ENCODE measurements at places on chromosomes 7 and 10. TPM values are rescaled to one million over a fixed set of nuclear protein-coding genes. Genes with fewer than 3 reads are reported as not detected.

SPDYE16 gene
- 0.20 TPM for total RNA-seq

FAM149B1 gene
- 31.3 TPM for total RNA-seq

RPA3 gene
- 20.7 TPM for total RNA-seq

PNLIPRP1 gene
- total RNA-seq = not detected

SEMA3C gene
- total RNA-seq = 91.3 TPM

ECHDC3 gene
- total RNA-seq = 11.8 TPM

ZNF722 gene
- total RNA-seq = not detected

FKBP14 gene
- total RNA-seq = 6.8 TPM

- DNase-seq = no peak
Observed at GRCh38 chr7:4245866-4246470, 436.1 kb upstream of the FOXK1 start.

- DNase-seq = no peak
Observed at GRCh38 chr7:147869456-147869855, 721.1 kb upstream of the C7orf33 start.

DNA sequence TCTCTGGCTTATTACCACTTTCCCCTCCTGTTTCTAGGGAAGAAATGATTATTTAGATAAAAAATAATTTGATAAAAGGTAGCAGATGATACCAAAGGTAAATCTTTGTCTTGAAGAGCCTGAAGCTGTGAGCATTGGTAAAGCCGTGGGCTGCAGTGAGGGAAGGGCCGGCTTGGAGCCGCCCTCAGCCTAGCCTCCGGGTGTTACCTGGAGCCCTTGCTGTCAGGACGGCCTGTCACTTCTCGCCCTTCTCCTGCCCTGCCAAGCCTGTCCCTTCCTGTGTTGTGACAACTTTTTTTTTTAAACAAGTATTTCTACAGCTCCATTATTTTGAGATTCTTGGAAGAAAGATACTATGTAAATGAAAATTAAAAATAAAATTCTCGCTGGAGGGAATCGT, 7.0 kb downstream of the CUX1 start:
- no peak for DNase-seq

- DNase-seq = peak; percentile 34
Observed at GRCh38 chr7:41886901-41887311, 184.0 kb upstream of the INHBA start.

Data from glutamatergic neuron (in vitro differentiated cells).